ENCODE measurements at places on chromosomes 7 and 10. TPM values are rescaled to one million over a fixed set of nuclear protein-coding genes. Genes with fewer than 3 reads are reported as not detected.

Gene FEZF1
- total RNA-seq, result not detected

Gene GIMAP6
- total RNA-seq, result not detected

Gene PTPN12
- 25.5 TPM for total RNA-seq

Gene PCLO
- total RNA-seq, result 0.58 TPM

Gene ANKRD61
- not detected for total RNA-seq

Gene MMD2
- not detected for total RNA-seq

Gene PRTFDC1
- 25.7 TPM for total RNA-seq

Gene GTPBP10
- 10.5 TPM for total RNA-seq

Gene LRGUK
- 0.06 TPM for total RNA-seq

Gene CUZD1
- total RNA-seq, result 1.0 TPM

Gene FAM20C
- total RNA-seq, result 84.2 TPM

Gene PKD2L1
- total RNA-seq, result not detected

Gene ENTPD1
- not detected for total RNA-seq

Gene OR2A5
- not detected for total RNA-seq

Gene CDC14C
- total RNA-seq, result 0.06 TPM

Gene STOX1
- 1.2 TPM for total RNA-seq

Gene EGFR
- total RNA-seq, result 48.1 TPM

Gene INHBA
- 8.9 TPM for total RNA-seq

Gene ZNF800
- 11.5 TPM for total RNA-seq

Gene MEOX2
- not detected for total RNA-seq
